ENCODE measurements at places on chromosomes 11 and 22.

DNA sequence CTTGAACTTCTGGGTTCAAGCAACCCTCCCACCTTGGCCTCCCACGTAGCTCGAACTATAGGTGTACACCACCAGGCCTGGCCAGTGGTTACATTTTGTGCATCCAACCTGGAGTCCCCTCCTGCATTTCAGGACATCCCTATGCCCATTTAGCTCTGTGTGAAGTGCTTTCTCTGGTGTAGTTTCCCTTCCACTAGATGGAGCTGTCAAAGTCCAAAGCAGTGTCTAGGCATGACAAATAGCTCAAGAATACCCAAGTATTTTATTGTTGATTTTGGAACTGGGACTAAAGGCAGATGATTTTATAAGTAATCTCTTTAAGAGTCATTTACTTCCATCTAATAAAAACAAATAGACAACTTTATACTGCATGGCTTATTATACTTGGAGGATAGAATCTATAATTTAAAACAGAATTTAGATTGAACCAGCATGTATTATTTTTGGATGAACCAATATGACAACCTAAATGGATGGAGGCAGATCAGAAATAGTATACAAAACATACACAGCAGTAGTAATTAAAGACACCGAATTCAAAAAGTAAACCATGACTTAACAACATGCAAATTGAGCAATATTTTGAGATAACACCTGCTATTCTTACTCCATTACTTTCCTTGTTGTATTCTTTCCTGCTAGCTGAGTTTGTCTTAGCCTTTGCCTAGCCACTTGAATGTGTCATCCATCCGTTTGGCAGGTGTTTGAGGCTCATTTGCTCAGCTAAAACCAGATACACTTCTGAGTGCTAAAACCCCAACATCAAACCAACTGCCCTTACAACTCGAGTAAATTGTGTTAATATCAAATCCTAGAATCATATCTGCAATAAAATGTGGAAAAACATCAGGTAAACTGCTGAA, 37.7 kb downstream of the EIF4ENIF1 start:
- no peak for DNase-seq

DNA sequence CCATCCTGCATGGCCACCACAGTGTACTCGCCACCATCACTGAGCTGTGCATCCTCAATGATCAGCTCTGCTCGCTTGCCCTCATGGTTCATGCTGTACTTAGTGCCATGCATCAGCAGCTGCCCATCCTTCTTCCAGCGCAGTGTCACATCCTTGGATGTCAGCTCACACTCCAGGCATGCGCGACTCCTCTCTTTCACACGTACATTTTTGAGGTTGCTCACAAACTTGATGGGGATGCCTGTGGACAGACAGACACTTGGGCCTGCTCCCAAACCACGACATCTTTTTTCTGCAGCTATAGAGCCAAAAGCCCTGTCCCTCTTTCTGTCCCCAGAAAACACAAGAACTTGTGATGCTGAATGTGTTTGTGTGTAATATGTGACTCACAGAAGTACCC, 10.5 kb downstream of the IGSF22 start:
- no peak for DNase-seq

DNA sequence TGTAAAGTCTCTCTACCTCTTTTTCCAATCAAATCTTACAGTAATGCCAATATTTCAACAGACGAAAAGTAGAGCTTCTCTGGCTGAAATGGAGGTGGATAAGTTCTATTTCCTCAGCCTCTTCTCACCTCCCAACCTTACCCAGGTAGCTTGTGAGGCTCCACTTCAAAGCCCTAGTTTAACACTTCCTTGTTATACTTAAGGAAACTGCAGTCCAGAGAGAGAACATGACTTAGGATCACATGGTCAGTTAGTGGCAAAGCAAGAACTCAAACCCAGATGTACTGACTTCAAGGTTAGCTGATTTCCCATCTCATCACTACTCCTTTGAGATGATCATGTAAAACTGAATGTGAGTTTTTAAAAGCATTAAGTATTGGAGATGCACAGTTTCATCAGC, 32.5 kb downstream of the PAK1 start:
- DNase-seq = no peak

- no peak for DNase-seq
Measured at GRCh38 chr22:25540166-25540907, 24.1 kb upstream of the GRK3 start.

DNA sequence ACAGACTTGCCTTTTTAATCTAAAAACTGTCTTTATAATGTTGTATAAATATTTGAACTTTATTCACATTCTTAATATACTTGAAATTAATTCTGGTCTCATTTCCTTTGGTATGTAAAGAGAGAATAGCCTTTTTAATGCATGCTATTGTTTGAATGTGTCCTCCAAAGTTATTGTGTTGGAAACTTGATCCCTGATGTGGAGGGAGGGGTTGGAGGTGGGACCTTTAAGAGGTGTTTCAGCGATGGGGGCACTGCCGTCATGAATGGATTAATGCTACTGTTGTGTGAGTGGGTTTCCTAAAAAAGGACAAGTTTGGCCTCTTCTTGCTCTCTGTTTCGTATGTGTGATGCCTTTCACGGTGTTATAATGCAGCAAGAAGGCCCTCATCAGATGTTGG, 131.7 kb downstream of the DDX10 start:
- no peak for DNase-seq

GRCh38 chr11:6646918-6647679, 8.5 kb downstream of the DCHS1 start:
- no peak for DNase-seq

DNA sequence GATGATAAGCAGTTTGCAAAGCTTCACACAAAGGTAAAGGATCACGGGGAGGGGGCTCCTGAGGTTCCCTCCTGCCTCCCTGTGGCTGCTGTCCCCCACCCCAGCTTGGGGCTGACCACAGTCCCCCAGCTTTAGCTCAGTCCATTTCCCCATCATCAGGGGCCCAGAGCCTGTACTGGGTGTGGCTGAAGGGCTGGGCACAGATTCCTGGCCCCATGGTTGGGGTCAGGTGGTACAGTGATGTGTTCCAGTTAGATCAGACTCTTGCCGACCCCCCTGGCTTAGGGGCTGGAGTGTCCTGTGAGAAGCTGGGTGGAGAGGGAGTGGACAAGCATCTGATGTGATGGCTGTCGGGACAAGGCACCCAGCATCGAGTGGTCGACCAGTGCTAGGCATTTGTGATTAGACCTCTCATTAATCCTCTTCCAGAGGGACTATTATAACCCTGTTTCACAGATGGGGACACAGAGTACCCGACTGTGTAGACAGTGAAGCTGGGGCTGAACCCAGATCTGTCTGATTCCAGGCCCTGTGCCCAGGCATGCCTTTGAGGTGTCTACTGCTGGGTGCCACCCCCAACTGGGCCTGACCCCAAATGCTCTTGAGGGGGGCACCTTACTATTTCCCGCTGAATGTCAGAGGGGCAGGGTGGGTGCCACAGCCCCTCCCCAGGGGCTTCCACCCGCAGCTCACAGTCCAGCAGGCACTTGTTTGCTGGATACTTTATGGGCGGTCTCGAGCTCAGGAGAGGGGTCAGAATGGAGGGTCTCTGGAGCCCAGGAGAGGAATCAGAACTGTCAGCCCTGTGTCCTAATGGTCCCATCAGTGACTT, 4.3 kb downstream of the SHANK3 start:
- DNase-seq = no peak

- DNase-seq = no peak
Measured at GRCh38 chr11:83608571-83608970, 322.4 kb upstream of the CCDC90B start.

DNA sequence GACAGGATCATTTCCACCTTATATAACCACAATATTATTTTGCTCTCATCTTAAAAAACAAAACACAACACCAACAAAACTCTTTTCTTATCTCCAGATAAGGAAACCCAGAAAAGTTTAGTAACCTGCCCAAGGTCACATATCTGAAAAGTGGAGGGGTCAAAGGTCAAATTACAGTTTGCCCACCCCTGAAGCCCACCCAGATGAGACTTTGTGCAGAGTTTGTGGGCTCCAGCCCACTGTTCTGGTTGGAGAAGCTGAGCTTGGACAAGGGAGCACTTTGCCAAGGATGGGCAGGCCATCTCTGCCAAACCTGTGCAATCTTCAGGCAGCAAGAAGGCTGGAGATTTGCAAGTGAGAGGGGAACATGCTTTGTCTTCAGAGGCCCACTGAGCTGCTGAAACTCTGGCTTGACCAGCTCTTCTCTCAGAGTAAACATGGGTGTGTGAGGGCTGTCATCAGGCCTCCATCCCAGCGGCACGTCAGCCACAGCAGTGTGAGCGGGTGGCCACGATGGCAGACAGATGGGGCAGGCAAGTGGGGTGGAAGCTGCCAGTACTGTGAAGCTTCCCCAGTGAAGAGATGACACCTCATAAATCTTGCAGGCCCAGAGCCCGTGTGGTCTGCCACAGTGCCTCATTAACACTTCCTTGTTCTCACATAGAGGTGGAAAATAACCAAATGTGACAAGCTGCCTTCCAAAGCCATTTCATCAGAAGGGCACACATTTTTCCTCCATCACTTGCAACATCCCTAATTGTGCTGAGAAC, 111.8 kb downstream of the CCDC81 start:
- peak; percentile 6 for DNase-seq
